ENCODE measurements at places on chromosomes 6 and 20. TPM values are rescaled to one million over a fixed set of nuclear protein-coding genes. Genes with fewer than 3 reads are reported as not detected.

Gene UNC93A
- 6.5 TPM for total RNA-seq

Gene BPI
- total RNA-seq = 10.3 TPM

DNA sequence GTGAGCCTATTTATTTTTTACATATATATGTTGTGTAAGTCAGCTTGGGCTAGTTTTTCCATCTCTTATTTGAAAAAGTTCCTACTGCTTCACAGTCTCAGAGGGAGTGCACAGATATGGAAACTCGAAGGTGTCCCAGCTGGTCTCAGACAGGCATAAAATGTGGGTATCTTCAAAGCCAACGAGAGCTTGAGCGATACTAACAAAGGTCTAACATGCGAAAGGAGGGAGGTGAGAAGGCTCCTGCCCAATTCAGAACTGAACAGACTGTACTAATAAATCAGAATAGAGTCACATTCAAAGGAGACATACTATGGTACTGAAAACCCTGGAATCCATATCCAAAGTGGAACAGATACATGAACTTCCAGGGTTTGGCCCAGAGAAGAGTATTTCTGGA is 113.0 kb downstream of the PREX1 start:
- DNase-seq = no peak

Gene STX7
- total RNA-seq = 16.2 TPM

DNA sequence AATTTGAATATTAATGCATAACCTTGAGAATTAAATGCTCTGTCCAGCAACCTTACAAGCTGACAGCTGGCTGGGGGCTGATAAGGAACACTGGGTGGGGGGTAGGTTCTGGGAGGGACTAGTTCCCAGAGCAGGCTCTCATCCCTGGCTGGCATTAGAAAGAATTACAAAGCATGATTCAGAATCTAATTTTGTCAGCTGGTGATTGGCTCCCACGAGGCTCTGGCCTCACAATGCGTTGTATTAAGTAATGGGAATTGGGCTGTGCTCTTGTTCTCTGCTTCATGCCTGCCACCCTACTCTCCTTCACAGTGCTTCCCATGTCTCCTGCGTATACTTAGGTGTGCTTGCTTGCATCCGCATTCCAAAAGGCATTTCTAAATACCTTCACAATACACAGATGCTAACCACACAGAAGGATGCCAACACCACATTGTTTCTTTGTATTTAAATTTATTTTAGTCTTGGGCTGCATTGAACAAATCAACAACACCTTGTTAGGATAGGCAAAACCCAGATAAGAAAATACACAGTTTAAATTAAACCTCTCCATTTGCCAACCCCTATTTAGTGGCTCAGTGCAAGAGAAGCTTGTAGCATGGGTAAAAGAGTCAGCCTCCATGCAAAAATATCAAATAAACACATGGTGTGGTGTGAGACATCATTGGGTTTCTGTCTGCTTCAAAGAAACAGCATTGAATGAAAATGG is 434.5 kb upstream of the JAG1 start:
- DNase-seq = no peak

DNA sequence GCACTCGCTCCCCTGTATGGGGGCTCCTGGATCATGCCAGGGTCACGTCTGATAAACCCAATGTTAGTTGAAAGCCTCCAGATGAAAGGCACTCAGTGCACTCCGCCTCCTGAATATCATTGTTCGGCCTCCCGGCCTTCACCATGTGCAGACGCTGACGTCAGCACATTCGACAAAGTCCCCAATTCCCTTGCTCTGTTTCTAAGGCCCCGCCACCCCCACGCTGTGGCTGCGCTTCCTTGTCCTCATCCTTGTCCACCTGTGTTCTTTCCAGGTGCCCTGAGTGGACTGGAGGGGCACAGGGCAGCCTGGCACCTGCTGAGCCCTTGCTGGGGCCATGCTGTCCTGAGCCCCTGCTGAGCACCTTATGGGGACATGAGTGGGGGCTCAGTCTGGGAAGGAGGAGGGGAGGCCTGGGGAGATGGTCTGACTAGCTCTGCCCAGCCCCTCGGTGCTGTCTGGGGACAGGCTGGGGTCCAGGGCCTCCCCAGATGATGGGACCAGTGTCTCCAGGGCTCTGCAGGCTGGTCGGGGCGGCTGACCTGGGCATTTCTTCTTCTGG is 9.8 kb upstream of the BHLHE23 start:
- no peak for DNase-seq

DNA sequence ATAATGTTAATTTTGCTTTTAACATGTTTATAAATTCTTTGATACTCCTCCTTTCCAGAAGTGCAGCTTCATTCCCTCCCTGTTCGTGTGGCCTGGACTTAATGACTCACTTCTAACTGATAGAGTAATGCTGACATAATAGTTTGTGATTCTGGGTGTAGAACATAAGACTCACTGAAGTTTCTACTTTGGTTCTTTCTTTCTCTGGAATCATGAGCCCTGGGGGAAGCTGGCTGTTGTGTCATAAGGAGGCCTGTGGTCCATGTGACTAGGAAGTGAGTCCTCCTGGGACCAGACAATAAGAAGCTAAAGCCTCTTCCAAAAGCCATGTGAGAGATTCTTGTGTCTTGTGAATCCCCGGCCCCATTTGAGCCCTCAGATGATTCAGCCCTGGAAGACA is 30.5 kb upstream of the HLA-G start:
- DNase-seq = no peak

DNA sequence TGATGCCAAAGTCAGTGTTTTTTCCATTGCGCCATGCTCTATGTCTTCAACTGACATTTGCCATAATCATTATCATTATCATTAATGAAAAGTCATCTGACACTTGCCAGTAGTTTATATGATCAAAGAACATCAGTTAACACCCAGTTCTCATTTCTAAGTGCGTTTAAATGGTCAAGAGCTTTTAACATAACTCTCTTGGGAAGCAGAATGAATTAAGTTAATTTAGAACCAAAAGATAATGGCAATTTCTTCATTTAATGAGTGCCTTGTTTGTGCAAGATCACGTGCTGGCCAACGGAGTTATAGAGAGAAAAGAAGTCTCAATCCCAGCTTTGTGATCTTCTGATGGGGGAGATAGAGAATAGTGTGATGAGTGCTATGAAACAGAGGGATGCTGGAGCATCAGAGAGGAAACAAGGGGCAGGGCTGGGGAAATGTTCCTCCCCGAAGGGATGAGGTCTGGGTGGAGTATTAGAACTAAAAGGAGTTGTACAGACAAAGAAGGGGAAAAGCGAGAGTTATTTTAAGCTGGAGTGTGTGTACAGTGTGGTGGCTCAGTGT is 20.3 kb downstream of the ANKS1A start:
- DNase-seq = no peak

Gene FAM210B
- total RNA-seq = 139 TPM

DNA sequence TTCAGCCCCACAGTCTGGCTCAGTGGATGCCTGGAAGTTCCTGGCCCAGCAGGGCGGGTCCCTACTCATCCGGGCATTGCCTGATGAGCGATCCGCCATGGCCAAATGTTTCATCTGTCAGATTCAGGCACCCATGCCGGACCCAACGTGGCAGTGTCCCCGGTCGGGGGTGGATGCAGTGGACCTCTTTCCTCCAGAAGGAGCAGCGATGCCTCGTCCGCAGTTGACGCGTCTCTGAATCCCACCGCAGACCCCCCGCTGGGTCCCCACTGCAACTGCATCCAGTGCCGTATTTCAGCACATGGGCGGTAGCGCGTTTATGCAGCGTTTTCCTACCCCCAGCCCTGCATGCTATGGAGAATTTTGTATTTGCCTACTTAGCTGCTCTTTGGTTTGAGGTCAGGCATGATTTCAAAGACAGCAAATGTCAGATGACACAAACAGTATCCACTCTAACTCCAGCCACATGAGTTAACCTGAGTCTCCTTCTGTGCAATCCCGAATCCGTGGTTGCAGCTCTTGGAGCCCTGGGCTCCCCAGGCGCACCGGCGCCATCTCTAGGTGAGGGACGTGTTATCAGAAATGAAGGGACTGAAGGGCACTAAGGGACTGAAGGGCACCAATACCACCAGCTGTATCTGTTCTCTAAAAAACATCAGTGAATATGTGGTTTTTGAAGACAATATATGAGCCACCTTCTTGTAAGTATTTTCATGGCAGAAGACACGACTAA is 72.6 kb upstream of the THBS2 start:
- DNase-seq = no peak

Gene PLCB4
- total RNA-seq = 0.67 TPM

- no peak for DNase-seq
Observed at GRCh38 chr20:60101891-60102281, 143.7 kb downstream of the CDH26 start.

GRCh38 chr6:157335829-157336228 is 12.5 kb upstream of the TMEM242 start:
- DNase-seq = no peak

GRCh38 chr6:127854009-127854408 is 46.8 kb downstream of the THEMIS start:
- DNase-seq = no peak

DNA sequence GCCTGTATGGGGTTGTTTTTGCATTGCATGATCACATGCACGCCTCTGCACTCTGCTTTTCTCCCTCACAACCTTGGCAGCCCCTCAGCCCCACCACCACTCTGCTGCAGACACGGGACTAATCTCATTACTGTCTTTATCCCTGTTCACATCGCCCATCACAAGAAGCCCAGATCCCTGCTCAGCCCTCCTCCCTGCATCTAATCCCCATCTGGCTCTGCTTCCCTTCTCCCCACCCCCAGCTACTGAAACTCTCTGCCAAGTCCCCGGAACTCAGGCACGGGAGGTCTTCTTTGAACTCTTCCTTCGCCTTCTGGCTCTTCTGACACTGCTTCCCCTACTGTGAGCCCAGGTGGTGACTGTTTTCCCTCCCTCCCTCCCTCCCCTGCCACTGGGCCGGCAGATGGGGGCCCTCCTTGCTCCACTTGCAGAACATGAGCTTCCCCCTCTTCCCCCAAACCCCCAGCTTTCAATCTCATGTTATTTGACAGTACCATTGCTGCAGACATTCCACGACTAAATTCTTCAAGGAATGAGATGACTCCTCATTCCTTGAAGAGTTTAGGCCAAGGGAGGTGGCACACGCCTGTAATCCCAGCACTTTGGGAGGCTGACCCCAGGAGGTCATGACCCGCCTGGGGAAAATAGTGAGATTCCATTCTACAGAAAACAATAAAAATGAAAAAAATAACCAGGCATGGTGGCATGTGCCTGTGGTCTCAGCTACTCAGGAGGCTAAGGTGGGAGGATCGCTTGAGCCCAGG is 21.9 kb upstream of the TULP1 start:
- no peak for DNase-seq

GRCh38 chr20:37521061-37521771 is at the start of gene NNAT:
TSS of gene NNAT (plus strand) at chr20:37521250. CDS start at chr20:37521332, 82 bp downstream.
- no peak for DNase-seq

DNA sequence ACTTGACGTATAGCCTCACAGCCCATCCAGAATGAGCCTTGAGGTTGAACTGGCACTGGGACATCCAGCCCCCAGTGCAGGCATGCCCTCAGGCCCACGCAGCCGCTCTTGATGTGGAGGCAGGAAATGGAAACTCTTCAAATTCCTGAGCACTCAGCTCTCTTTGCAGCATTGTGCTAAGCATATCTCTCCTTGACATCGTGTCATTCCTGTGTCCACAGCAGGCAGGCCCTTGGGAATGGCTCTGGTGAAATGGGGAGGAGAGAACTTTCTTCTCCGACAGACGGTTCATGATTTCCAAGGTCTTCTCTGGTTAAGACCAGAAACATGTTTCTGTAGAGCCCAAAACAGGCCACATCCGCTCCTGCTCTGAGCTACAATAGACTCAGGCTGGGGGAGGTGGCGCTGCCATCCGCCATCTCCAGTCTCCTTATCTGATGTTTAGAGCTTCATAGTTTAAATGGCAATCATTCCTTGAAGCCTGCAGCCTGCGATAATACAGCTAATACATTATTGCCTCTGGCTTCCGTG is 248.8 kb downstream of the CDH4 start:
- DNase-seq = no peak

GRCh38 chr20:61340157-61340556 is 88.1 kb downstream of the CDH4 start:
- DNase-seq = no peak

DNA sequence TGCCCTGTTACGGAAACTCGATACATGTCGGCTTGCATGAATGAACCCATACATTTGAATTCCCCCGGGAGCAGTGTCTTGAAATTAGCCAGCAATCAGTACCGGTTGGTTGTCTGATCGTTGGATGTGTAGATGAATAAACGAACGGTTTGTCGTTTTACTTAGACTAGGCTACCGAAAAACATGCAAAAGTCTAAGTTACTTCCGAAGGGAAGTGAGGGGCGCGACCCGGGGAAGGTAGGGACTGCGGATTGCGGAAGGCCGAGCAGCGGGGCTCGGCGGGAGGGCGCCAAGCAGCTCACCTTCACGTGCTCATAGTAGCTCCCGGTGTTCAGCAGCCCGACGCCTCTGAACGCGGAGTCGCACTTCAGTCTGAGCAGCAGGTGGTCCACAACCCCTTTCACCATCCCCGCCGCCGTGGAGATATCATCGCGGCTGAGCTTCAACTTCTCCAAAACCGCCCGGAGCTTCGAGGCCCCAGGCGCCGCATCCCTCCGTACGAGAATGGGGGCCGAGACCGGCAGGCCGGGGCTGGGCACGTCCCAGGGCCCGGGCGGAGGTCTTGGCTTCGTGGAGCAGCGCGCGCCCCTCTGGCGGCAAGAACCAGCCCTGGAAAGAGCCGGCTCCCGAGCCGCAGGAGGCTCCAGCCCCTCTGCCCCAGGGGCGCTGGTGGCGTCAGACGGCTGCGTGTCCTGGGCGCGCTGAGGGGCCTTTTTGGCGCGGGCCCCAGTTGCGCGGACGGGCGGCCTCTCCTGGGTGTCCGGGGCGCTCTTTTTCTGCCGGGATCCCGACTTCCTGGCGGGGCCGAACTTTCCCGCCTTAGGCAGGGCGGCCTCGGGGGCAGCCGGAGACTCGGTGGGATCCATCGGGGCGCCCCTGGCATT is 632 bp downstream of the CGAS start:
- peak; percentile 49 for DNase-seq

Gene RNF217
- 18.3 TPM for total RNA-seq

DNA sequence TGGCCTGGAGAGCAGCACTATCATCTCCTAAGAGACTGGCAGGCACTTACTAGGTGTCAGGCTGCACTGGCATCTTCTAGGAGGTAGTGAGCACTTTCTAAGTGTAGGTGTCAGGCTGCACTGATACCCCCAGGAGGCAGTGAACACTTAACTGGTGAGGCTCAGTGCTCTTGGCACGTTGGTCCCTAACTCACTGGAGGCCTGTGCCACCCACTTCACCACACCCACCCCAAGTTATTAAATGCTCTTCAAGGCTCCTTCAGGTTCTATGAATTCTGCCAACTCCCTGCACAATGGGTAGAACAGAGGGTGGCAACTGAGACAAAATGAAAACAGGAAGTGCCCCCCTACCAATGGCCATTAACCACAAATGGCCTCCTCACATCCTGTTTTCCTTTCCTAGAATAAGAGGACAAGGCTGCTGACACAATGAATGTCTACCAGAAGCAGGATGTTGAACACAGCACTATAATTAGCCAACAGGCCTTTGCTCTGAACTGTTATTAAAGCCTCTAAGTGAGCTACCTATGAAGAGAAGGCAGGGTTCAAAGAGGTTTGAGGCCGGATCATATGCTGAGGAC is 29.4 kb downstream of the NCOA5 start:
- DNase-seq = no peak

DNA sequence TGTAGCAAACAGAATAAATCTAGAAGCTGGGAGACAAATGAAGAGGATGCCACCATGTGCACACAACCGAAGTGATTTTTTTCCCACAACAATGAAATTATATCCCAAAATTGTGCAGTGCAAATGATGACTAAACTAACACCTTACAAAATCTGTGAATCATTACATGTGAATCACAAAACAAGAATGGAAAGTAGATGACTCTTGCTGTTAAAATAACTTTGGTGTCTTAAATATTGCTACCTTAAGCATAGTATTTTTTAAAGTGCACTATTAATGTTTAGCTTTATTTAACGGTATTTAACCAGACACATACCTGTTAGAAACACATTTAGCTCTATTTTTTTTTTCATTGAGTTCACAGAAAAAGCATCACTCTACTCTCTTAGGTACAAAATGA is 190.8 kb downstream of the TBC1D32 start:
- no peak for DNase-seq
